Activated T-cell treated with anti-CD3 and anti-CD28 coated beads for 4 hours (primary cell): ENCODE measurements at places on chromosomes 5 and 9.
A peak's percentile ranks its signal among the peaks of the same experiment; 100 is the strongest.

DNA sequence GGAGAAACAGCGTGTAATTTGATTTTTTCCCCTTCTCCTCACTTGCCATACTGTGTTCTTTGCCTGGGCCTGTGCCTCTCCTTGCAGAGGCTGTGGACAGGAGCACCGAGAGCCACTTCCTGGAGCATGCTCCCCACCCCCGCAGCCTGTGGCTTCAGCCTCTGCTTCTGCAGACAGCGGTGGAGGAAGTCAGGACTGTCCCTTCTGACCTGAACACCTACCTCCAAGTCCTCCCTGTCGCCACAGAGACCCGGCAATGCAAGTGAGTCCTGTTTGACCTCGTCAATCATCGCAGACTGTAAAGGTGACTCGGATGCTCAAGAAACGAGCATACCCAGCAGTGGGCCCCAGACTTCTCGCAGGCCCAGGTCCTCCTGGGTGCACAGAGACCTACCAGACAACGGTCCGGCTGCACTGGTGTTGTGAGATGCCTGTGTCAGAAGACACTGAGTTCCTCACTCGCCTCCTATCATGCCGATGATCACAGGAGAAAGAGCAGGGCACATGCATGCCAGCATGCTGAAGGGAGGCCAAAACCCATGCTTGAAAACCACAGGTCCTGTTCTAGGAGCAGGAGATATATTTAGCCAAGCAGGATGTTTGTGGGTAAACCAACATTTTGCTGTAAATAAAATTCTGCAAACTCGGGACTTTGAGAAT is 198.8 kb downstream of the AUH start:
- no peak for DNase-seq

DNA sequence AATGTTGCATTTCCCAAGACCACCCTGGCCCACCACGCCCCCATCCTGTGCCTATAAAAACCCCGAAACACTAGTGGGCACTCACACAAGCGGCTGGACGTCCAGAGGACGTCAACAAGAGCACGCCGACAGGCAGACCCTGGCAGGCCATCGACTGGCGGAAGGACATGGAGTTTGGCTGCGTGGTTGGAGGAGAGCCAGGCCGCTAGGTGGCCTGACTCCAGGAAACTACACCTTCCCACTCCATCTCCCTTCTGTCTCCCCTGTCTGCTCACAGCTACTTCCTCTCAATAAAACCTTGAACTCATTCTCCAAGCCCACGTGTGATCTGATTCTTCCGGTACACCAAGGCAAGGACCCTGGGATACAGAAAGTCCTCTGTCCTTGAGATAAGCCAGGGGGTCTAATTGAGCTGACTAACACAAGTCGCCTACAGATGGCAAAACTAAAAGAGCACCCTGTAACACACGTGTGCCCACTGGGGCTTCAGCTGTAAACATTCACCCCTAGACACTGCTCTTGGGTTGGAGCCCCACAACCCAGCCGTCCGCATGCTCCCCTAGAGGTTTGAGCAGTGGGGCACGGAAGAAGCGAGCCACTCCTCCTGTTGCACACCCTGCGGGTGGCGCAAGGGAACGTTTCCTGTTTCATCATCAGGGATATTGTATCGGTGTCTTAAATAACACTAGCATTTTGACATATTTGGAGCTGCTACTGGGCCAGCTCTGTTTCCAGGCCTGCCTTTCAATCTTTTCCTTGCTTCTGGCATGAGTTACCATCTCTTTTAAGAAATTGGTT is 54.5 kb upstream of the TAF11L2 start:
- DNase-seq, result no peak

GRCh38 chr5:57738787-57739186 is 256.2 kb upstream of the ACTBL2 start:
- DNase-seq, result no peak

DNA sequence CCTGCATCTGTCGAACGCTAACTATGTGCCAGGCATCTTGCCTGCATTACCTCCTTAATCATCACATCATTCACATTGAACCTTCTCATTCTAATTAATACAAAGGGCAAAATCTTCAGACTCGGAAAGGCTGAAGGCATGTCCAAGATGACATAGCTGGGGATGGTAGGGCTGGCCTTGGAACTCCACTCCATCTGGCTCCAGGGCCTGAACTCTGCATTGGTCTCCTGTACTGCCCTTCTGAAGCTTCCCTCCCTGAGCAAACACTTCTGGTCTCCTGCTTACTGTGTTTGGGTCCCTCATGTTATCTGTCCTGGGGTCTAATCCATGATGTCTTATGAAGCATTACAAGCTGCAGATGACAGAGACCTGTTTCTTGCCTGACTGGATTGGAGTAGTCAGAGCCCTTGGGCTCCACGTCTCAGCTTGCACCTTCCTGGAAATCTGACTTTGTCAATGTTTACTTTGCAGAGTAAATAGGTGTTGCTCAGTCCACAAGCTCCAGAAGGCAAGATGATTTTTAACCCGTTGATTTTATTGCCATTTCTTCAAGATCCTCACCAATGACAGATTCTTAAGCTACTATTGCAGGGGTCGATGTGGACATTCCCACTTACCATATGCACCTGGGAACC is 106.1 kb downstream of the GALNT10 start:
- no peak for DNase-seq

DNA sequence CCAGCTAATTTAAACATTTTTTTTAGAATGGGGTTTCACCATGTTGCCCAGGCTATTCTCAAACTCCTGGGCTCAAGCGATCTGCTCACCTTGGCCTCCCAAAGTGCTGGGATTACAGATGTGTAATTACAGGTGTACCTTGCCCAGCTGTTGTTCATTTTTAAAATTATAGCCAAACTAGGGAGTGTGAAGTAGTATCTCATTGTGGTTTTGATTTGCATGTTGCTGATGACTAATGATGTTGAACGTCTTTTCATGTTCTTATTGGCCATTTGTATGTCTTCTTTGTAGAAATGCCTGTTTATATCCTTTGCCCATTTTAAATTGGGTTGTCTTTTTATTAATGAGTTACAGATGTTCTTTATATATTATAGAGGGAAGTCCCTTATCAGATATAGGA is 31.5 kb downstream of the EHMT1 start:
- no peak for DNase-seq

DNA sequence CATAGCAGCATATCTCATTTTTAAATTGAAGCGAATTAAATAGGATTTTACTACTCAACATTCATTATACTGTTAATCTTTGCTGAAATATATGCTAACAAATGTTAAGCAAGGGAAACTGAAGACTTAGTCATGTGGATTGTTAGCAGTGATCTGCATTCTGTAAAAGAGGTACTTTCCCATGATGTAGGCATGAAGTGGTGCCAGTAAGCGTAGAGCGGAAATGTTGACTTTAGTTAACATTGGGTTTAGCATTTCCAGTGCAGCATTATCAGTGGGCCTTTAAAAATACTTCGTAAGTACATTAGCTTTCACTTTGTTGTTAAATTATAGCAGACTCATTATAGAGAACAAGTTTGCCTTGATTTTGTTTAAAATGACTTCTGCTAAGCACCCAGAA is 130.3 kb downstream of the CDC42SE2 start:
- peak; percentile 38 for DNase-seq

DNA sequence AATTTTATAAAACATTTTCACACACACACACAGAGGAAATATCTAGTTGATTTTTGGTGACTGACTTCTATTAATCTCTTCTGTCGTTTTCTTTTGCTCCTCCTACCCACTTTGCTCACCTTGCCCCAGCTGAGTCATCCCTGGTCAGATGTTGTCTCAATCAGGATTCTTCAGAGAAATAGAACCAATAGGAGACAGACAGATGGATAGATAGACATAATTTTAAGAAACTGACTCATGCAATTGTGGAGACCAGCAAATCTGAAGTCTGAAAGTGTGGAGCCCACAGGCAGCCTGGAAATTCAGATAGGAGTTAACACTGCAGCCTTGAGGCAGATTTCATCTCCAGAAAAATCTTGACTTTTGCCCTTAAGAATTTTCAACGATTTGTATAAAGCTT is 37.0 kb upstream of the PIK3R1 start:
- DNase-seq, result no peak
